ENCODE measurements at places on chromosomes 13 and 19.

- DNase-seq, result no peak
Observed at GRCh38 chr13:41470196-41470595, 12.8 kb downstream of the RGCC start.

- DNase-seq, result no peak
Observed at GRCh38 chr13:24250376-24251057, 58.9 kb upstream of the C1QTNF9 start.

- no peak for DNase-seq
Observed at GRCh38 chr13:33690354-33690753, 127.6 kb upstream of the RFC3 start.

- no peak for DNase-seq
Observed at GRCh38 chr19:7605490-7606222, 10.0 kb downstream of the CAMSAP3 start.

GRCh38 chr13:110687736-110688135 lies 18.2 kb downstream of the CARS2 start:
- no peak for DNase-seq
